ENCODE measurements at places on chromosomes 13 and 19. TPM values are rescaled to one million over a fixed set of nuclear protein-coding genes. Genes with fewer than 3 reads are reported as not detected.
A peak's percentile ranks its signal among the peaks of the same experiment; 100 is the strongest.

GRCh38 chr13:73092829-73093228 lies 34.0 kb downstream of the KLF5 start:
- no peak for DNase-seq

DNA sequence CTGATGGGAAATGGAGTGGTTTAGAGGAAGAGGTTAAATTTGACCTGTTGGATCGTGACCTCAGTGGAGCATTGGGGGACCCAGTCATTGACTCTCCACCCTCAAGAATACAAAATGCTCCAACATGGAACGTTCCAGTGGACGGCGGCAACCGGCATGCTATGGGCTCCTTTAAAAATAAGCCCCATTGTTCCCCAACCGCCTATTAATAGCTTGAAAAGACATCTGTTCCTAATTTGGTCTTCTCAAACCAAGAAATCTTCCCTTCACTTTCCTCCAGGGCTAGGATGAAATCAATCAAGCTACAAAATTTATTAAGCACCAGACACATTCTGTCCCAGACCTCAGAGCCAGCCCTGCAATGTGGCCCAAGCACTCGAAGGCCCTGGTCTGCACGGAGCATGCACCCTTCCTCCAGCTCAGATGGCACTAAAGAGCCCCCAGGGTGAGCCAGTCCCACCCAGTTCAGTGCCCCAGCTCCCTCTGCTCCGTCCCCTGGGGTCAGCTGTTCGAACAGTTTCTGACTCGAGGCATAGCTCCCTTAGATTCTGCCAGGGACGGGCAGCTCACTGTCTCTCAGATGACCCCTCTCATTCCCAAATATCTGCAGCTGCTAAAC lies 22.5 kb upstream of the VSTM2B start:
- DNase-seq: no peak

ZNF471 gene
- total RNA-seq: 0.28 TPM

DNA sequence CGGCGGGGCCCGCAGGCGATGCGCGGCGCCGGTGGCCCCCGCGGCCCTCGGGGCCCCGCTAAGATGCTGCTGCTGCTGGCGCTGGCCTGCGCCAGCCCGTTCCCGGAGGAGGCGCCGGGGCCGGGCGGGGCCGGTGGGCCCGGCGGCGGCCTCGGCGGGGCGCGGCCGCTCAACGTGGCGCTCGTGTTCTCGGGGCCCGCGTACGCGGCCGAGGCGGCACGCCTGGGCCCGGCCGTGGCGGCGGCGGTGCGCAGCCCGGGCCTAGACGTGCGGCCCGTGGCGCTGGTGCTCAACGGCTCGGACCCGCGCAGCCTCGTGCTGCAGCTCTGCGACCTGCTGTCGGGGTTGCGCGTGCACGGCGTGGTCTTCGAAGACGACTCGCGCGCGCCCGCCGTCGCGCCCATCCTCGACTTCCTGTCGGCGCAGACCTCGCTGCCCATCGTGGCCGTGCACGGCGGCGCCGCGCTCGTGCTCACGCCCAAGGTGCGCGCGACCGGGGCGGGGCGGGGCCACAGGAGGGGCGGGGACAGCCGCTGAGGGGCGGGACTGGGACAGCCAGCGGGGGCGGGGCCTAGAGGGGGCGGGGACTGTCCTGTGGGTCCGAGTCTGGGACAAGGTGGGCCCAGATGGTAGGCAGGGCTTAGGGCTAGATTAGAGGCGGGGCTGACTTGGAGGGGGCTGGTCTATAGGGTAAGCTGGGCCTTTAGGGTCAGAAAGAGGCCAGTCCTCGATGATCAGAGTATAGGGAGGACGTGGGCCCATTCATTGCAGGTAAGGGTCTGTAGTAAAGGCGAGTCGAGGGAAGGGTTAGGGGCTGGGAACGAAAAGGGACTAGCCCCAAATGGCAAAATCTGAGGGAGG lies 5.1 kb downstream of the GRIN2D start:
- DNase-seq: peak; percentile 92

GRCh38 chr13:50235604-50236342 lies 220.5 kb downstream of the KCNRG start:
- no peak for DNase-seq

DNA sequence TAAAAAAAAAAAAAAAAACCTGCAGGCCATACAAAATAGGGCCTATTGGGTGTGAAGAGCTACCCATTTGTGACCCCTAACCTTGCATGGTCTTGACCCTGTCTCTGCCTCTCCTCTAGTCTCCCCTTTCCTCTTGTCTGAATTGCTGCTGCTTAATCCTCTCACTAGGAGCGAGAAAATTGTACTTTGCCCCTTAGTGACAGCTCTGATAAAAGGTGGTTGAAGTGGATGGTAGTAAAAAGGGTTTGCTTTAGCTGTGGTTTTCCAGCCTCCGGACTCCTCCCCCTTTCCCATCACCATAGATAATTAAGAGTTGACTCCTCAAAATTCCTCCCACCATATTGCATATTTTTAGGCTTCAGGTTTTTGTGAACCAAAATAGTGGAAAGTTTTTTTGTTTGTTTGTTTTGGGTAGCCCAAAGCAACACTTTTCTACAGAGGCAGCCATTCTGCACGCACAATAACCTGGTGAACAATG lies 23.5 kb downstream of the ACTN4 start:
- DNase-seq: no peak

Data from activated CD4-positive, alpha-beta memory T cell treated with anti-CD3 and anti-CD28 coated beads, Interleukin-2, amount 10 ng/mL, durations not matched to agents 7 days and 5 days (primary cell).